ENCODE measurements at places on chromosomes 13 and 19.

DNA sequence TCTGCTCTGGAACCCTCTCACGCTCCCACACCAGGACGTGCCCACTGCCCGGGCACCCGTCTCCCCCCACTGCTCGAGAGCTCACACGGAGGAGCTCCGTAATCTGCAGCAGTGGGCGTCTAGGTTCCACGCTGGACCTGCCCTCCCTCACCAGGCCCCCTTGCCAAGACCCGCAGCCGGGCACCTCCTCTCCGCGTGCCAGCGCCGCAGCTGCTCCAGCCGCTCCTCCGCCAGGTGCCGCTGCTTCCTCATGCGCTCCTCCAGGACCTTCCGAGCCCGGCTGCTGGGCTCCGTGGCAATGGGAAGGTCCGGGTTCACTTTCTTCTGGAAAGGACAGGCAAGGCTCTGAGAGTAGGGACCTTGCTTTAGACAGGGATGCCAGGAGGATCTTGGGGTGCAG is 35.0 kb upstream of the MATK start:
- DNase-seq = no peak

DNA sequence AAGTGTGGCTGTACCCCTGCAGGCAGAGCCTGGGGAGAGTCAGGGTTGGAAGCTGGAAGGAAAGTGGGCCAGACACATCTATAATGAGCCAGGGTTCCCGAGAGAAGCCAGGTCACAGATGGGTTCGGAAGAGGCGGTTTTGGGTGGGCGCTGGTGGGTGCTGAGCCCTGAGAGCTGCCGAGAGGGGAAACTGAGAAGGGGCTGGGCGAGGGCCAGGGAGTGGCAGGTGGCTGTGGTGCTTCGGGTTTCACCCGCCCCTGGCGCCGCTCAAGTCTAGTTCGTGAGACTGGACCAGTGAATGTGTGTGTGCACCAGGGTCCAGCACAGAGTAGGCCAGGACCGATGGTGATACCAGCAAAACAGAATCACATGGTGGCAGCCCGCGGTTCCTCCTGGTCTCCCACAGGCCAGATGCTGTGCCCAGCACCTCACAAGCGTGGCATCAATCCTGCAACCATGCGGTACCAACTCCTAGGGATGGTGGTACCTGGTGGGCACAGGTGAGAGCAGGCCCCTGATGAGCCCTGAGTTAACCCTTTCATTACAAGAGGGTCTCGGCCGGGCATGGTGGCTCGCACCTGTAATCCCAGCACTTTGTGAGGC is 1.8 kb upstream of the LRRC4B start:
- no peak for DNase-seq

DNA sequence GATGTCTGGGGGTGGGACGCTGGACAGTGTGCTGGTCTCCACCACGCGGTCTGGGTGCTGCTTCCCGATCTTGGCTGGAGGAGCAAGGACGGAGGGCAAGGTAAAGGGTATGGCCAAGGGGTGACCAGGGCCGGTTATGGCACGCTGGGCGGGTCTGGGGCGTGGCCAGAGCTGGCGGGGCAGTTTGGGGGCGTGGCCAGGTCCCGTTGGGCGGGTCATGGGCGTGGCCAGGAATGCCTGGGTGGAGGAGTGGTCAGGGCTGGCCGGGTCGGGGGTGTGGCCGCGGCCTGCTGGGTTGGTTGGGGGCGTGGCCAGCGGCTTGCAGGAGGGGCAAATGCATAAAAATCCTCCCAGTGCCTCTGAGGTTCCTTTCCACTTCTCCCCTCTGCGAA is 19.2 kb downstream of the GPX4 start:
- DNase-seq = peak; percentile 22

DNA sequence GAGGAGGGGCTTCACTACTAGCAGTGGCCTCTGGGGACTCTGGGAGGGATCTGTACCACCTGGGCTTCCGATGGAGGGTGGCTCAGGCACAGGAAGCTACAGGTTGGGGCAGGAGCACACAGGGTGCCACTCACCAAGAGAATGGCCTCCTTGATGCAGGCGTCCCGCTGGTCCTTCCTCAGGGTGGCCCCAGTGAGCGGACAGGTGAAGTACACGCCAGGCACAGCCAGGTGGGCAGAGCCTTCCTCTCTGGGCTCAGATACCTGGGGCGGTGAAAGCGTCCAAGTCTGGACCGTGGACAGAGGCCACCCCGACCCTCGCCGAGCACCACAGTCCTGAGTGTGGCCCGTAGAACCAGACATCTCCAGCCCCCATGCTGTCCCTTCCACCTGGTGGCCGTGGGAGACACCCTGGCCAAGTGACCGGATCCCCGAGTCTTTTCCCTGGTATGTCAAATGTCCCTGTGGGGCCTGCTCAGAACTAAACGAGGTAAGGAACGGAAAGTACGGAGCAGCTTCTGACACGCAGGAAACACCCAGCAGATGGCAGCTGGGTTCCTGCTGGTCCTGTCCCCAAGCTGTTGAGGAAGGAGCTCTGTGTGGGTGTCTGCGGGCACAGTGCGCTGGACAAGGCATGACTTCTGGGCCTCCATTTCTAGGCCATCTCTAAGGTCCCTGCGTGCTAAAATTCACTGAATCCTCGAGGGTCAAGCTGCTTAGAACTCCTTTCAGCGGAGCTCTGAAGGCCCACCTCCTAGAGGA is 5.2 kb downstream of the UBXN6 start:
- no peak for DNase-seq

DNA sequence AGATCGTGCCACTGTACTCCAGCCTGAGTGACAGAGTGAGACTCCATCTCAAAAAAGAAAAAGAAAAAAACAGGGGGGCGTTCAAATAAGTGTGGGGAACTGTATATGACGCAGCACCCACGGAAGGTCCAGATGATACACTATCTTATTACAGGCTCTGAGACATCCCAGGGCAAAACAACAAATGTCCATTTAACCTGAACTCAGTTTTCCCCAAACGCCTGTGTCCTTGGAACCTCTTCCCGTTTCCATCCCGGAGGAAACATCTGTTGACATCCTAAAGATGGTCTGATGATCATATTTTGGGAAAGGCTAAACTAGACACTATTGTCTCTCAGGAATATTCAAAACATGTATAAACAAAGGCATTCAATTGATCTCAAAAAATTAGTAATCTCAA is 72.4 kb downstream of the COL4A1 start:
- no peak for DNase-seq

DNA sequence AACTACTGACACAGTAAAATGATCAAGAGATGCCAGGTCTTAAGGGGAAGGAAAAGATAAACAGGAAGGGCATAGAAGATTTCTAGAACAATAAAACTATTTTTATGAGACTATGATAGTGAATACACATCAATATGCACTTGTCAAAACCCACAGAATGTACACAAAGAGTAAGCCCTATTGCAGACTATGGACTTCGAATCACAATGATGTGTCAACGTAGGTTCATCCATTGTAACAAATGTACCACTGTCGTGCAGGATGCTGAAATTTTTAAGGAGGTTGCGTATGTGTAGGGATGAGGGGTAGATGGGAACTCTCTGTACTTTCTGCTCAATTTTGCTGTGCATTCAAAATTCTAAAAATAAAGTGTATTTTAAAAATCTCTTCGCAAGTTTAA is 171.9 kb downstream of the KLF12 start:
- DNase-seq = no peak

GRCh38 chr13:113976711-113977684 is 3.1 kb upstream of the C13orf46 start:
- DNase-seq = peak; percentile 80

- no peak for DNase-seq
Measured at GRCh38 chr13:105050686-105051085, 1484.8 kb downstream of the EFNB2 start.

GRCh38 chr13:72316716-72317115 is 410.7 kb downstream of the MZT1 start:
- DNase-seq = no peak

- no peak for DNase-seq
Measured at GRCh38 chr13:38647312-38647711, 39.6 kb upstream of the FREM2 start.

- no peak for DNase-seq
Measured at GRCh38 chr13:50107205-50107604, 92.0 kb downstream of the KCNRG start.

DNA sequence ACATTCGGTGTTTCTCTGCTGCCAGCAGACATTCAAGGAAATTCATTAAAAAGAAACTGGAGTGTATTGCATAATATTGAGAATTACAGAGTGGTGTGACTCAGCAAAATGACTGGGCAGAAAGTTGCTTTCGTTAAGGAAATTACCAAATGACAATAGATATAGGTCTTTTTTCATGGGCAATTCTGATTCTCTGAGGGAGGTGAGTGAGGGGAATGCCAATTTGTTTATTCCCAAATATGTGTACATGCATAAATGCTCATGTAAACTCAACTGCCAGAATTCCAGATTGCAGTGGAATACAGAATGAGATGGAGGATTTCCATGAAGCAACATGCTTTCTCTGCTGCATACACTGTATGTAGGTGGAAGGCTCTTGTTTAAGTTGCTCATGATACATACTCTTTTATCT is 1730.1 kb downstream of the SLITRK5 start:
- DNase-seq = peak; percentile 97

DNA sequence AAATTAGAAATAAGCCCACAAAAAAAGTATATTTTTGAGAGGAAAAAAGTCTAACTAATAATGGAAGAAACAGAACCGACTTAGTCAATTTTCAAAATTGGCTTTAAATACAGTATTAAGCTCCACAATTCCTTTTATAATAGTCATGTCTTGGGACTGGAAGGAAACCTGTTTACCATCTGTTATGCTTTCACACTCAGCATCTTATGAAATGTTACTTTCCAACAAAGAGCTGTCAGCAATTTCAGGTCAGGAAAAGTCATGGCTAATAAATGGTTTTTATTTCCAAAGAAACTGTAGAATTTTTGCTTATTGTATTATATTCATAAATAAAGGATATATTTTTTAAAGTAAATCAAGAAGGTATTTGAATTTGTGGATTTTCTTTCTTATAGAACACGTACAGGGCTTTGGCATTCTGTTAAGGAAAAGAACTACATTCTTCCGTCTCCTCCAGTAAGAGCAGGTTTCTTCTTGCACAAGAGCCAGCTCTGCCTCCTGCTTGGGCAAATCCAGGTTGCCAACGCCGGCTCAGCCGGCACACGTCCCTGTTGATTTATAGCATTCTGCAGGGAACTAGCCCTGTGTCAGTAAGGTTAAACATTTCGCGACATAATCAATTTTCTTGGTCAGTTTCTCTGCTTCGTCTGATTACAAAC is 52.9 kb upstream of the GPR12 start:
- peak; percentile 1 for DNase-seq

DNA sequence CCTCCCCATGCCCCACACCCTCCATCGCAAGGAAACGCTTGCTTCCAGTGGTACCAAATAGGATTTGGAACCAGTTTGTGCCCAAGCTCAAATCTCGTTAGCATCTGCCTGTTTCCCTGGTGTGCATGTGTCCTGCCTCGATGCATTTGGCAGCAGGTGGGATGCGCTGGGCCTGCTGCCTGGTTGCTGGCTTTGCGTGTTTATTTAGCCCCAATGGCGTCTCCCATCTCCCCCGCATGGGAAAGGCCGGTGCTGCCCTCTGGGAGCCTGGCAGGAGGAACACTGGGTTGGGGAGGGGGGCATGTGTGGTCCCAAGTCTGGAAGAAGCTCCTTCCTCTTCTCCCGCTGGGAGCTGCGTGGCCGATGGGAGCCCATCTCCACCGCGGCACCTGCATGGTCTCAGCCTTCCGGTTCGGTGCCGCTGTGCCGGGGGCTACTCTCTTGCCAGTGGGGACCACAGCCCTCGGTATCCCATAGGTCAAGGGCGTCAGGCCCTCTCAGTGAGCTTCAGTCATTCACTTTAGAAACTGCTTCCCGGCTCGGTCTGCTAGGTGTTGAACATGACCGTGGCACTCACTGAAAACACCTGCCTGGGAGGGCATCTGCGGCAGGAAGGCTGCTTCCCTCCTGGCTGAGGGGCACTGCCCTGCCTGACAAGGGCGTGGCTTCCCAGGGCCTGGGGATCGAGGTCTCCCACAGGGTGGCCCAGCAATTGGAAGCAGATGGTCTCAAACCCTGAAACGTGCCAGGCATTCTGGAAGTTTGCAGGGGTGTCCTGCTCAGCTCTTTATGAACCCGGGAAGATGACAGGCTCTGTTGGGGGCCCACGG is 11.8 kb upstream of the F7 start:
- no peak for DNase-seq

GRCh38 chr13:32682740-32683139 is 96.5 kb downstream of the PDS5B start:
- DNase-seq = no peak

DNA sequence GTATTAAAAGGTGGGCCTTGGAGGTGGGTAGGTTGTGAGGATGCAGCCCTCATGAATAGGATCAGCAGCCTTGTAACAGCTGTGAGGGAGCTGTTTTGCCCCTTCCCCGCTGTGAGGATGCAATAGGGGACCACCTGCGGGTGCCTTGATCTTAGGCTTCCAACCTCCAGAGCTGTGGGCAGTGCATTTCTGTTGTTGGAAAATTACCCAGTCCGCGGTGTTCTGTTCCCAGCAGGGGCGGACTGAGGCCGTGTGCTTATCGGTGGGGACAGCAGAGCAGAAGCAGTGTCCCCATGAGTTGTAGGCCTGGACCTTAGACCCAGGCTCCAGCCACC is 54.8 kb upstream of the TEX29 start:
- DNase-seq = no peak

DNA sequence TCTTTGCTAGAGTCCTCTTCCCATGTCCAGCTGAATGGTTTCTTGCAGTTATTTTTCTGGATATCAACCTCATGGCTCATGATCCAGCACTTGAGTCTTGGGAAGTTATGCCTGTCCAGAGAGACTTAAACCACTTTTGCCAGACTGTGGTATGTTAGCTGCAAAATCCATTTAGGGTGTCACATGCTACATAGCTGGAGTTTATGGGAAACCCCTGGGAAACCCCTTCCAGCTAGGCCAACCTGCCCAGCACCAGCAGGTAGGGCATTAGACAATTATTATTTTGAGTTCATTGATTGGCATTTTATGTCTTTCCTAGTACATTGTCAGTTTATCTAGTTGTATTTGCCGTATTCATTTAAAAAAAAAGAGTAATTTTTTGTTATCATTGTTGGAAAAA is 797.8 kb downstream of the EFNB2 start:
- DNase-seq = peak; percentile 9

DNA sequence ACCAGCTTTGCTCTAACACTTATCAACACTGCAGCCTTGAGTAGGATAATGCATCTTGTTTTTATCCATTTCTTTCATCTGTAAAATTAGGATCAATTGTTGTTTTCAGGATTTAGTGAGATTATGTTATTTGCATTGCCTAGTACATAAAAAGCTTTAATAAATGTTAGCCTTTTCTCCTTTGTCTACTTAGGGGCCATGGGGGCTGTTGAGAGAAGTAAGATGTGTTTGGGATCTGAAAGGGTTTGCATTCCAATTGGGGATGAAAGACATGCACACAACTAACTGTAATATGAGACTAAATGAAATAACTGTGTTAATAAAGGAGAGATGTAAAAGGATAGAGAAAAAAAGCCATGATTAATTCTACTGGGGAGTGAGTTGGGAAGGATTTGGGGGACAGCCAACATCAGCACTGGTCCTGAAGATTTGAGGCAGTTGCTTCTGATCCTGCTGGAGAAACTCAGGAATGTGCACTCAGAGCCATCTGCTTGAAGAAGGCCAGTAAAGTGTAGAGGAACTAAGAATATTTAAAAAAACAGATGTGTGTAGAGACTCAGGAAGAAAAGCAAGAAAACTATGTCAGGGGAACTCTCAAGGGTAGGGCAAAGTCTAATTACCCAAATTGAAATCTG is 236.3 kb downstream of the OLFM4 start:
- DNase-seq = no peak

- peak; percentile 92 for DNase-seq
Measured at GRCh38 chr13:49859560-49859959, 67.1 kb upstream of the KPNA3 start.

- no peak for DNase-seq
Measured at GRCh38 chr13:27696731-27697130, 75.0 kb downstream of the POLR1D start.

- DNase-seq = no peak
Measured at GRCh38 chr13:100954430-100955305, 280.1 kb upstream of the TMTC4 start.

Data from renal cortical epithelial cell (primary cell).